Stimulated activated CD4-positive, alpha-beta T cell treated with anti-CD3 and anti-CD28 coated beads, Interleukin-12 subunit alpha, Interleukin-12 subunit beta, amount 100 ng/mL, for 48 hours (primary cell): ENCODE measurements at places on chromosomes 1 and 21.

DNA sequence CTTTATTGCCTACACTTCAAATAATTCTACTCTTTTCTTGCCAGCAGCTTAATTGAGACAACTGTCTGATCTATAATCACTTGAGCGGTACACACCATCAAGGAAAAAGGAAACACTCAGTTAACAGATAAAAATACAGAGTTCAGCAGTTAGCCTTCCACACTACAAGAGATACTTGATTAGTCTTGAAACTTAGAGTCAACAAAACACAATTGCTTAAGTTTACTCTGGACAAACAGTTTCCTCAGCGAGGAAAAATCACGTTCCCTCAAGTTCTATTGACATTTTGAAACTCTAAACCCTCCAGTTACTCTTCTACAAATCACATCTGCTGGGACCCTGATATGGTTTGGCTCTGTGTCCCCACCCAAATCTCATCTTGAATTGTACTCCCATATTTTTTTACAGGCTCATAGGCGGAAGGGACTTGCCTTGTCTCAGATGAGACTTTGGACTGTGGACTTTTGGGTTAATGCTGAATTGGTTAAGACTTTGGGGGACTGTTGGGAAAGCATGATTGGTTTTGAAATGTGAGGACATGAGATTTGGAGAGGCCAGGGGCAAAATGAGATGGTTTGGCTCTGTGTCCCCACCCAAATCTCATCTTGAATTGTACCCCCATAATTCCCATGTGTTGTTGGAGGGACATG, 140.4 kb downstream of the CDC7 start:
- no peak for DNase-seq

- DNase-seq, result no peak
Measured at GRCh38 chr1:148162363-148162762, 10.3 kb upstream of the NBPF11 start.

DNA sequence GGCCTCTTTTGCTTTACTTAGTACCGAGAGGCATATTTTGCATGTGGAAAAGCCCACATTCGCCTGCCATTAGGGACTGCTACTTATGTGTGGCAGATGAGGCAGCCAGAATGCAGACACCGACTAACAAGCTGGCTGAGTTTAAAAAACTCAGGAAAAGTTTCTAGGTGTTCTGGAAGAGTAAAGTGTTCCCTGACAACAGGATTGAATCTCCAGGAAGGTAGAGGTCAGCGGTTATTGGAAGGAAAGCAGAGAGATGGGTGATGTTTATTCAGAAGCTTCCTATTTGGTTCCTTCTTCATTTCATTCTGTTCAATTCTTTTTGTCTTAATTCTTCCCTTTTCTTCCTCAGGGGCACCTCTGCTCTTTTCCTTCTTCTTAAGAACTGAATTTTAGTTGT, 206.9 kb upstream of the SNX7 start:
- DNase-seq, result no peak

DNA sequence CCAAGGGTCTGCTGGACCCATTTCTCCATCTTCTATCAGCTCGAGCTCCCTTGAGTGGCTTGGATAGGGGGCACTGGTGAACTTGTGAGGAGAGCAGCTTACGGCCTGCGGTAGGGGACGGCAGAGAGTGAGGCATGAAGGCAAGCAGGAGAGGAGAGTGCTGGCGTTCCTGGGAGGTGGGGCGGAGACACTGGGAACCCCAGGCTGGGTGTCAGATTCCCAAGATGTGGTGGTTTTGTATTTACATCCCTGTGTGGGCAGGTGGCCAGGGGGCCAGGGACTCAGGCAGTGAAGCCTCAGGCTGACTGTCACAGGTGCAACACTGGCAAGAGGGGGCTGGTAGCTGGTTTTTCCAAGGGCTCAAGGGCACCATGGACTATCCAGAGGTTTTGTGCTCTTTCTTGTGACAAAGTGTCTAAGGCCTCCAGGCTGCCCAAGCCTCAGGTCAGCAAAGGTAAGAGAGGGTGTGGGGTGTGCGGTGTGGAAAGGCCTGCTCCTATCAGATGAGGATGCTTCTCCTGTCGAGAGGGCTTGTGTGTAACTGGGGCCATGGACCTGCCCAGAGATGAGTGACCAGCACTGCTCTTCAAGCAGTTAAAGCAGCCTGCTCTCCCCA, 45.1 kb upstream of the ROR1 start:
- no peak for DNase-seq

DNA sequence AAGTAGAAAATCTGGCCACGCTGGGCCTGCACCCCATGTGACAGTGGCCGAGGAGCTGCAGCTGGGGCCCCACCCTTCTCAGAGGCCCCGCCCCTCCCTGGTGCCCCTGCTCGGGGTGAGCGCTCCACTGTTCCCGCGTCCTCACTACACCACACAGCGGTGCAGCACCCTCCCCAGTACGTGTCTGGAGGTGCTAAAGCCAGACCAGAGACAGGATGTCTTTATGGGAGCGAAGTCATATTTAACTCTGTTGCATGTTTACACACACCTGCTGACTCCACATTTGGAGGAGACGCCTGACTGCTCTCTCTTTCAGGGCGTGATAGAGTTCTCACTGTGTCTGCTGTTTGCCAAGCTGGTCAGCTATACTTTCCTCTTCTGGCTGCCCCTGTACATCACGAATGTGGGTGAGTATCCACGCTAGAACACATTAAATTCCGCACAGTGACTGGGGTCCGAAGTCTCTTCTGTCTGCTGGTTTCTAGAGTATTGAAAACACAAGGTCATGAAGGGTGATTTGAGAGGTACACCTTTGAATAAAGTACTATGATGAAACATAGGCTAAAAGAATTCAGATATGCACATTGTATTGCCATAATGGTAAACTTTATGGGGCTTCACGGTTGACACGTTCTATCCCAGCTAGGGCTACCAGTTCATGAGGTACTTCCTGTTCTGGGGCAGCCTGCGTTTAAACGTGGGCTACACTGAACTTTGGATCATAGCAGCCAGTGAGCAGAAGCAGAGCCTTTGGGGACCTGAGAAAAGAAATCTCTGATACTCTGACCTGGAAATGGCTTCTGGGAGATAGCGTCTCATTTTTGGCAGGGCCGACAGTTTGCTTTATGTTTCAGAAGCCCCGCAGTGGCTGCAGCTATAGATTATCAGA, 48.4 kb downstream of the SLC37A1 start:
- no peak for DNase-seq

DNA sequence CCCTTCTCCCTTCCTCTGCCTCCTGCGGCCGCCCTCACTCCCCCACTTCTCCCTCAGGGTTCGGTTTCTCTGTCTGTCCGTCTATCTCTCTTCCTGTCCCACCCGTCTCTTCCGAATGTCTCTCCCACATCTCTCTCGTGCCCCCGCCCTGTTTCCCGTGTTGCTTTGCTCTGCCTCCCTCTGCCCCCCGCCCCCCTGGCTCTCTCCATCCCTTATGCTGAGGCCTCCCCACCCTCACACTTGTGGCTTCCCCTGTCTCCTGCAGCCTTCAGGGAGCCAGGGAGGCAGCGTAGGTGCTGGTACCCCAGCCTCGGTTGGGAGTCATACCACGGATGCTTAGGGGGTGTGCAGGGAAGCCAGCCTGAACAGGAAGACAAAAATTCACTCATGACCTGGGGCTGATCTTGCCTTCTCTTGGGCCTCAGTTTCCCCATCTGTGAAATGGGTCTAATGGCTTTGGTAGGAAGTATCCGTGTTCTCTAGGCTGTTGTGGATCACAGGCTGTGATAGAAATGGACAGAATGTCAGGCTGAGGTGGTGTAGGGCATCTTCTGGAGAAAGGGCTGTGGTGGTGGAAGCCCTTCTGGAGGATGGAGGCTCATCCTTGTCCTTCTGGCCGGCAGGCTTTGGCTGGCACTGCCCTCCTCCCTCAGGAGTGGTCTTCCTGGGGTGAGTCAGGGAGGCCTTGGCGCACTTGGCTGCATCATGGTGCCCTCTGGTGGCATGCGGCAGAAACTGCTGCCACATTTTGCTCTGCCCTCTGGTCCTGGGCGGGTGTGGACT, 55.5 kb downstream of the FOXO6 start:
- DNase-seq, result peak; percentile 27

- DNase-seq, result no peak
Measured at GRCh38 chr1:246320286-246320685, 186.8 kb downstream of the SMYD3 start.

DNA sequence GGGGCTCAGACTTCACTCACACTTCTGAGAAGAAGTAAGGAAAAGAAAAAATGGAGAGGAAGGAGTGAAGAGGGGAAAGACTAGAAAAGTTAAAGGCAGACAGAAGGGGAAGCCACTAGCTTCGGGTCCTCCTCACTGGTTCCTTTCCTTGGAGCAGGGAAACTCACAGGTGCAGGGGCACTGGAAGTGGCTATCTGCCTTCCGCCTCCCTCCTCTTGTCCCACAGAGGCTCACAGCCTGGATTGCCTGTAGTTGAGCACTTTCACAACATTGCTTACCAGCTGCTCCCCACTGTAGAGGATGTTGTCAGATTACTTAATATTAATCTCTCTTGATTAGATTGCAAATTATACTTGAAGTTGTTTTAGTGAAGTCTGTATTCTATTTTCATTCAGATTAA, 21.6 kb upstream of the ABCA4 start:
- DNase-seq, result no peak

DNA sequence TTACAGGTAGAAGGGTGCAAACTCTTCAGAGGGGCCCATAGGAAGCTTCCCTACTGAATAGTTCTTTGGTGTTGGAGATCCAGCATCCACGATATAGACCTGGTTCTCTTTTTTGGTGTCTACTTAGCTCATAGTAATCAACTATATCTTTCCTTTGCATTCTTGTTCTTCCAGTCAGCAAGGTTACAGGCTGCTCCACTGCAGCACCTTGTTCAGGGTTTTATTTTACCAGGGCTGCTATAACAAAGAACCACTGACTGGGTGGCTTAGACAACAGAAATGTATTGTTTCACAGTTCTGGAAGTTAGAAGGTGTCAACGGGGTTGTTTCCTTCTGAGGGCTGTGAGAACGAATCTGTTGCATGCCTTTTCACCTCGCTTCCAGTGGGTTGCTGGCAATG, 136.3 kb downstream of the CLEC20A start:
- no peak for DNase-seq

DNA sequence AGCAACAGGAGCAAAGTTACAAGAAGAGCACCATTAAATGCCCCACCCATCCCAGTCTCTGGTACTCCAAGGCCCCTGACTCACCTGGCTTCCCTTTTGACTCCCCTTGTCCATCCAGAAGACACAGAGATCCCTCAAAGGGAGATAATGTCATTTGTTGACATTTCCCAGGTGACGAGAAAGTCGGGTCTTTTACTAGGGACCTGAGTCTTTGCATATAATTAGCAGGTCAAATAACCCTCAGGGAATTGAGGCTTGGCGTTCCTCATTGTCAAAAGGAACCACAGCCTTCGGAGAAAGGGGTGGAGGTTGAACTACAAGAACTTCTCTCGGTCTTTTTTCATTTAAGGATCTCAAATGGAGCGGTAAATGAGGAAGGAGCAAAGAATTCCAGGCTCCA, 133.2 kb downstream of the PROX1 start:
- no peak for DNase-seq

DNA sequence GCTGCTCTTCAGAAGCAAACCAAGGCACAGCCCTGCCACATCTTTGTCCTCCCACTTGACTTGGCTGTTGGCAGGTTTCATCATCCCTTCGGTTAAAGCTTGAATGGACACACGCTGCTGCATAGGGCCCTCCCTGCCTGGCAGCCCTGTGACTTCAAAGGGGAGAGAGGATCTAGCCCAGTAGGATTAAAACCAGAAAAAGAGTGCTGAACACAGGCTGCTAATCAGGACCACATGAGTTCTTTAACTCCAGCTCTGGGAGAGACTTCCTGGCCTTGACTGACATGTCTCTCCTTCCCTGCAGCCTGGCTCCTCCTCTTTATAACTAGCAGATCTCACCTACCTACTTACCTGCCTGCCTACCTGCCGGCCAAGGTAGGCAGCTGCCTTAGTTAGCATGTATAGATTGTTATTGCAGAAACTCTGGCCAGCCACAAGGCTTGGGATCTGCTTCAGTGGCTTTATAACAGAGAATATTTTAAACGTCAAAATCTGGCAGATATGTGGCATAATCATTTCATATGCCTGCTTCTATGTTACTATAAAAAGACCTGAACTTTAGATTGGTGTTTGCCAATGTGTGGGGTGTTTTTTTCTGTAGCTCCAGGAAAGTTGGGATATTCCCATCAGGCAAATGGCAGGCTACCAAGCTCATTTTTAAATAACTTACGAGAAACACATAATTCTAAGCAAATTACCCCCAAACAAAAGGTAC, 49.4 kb downstream of the ERG start:
- no peak for DNase-seq

DNA sequence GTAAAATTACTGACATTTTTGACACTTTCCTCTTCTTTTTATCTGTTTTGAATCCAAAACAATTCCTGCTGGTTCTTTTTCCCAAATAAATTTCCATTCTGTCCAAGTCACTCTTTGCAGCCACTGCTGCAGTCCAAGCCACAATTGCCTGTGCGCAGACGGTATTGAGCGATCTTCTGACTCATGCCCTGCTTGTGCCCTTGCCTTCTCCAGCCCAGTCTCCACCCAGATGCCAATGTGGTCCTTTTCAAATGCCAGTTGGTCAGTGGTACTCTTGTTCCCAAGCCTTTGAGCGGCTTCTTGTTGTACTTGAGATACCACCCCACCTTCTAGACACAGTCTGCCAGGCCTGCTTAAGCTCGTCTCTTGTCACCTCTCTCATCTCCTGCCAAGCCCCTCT, 78.9 kb downstream of the CAMTA1 start:
- no peak for DNase-seq

DNA sequence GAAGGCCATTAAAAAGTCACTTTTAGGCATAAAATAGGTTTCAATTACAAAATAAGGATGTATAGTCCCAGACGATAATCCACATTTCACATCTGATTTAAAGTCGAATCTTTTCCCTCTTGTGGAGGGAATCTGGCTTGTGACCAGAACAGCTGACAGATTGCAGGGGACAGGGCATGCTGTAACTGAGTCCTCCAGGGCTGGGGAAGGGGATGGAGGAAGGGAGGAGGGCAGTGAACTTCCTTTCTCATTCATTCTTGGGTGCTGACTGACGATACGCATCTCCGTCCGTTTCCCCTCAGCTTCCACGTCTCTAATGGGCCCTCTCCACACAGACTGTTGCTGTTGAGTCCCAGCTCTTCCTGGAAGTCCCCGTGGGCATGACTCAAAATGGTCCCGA, 108.1 kb upstream of the CSF3R start:
- DNase-seq, result no peak

DNA sequence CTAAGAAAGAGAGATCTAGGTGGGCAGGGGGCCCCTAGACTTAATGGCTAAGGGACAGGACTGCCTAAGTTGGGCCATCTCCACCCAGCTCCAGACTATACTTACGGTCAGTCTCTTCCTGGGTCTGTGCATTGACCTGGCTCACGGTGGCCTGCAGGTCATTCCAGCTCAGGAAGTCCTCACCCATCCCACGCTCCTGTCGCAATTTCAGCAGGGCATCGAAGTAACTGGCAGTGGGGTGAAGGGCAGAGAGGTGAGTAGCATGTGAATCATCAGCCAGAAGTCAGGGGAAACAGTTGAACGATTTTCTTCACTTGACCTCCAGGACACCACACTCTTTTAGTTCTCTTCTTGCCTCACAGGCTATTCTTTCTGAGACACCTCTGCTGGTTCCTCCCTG, 20.5 kb downstream of the IQGAP3 start:
- no peak for DNase-seq

- no peak for DNase-seq
Measured at GRCh38 chr21:42683371-42684108, 30.1 kb downstream of the PDE9A start.

GRCh38 chr1:116492358-116492811, 78.4 kb downstream of the CD58 start:
- no peak for DNase-seq

- DNase-seq, result no peak
Measured at GRCh38 chr1:86699186-86699585, 5.2 kb upstream of the SH3GLB1 start.
